ENCODE measurements at places on chromosomes 1 and 21.

DNA sequence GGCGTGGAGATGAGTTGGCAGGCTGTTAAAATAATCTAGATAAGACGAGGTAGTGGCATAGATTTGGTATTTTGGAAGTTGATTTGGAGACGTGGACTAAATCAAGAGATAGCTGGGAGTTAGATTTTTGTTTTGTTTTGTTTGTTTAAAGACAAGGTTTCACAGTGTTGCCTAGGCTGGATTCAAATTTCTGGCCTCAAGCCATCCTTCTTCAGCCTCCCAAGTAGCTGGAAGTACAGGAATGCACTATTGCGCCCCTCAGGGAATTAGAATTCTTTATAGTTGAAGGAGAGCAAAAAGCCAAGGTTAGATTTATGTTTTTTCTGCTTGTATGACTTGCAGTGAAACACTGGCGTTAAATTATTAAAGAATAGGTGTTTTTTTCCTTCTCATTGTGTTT is 22.3 kb upstream of the SNRPE start:
- DNase-seq = no peak

DNA sequence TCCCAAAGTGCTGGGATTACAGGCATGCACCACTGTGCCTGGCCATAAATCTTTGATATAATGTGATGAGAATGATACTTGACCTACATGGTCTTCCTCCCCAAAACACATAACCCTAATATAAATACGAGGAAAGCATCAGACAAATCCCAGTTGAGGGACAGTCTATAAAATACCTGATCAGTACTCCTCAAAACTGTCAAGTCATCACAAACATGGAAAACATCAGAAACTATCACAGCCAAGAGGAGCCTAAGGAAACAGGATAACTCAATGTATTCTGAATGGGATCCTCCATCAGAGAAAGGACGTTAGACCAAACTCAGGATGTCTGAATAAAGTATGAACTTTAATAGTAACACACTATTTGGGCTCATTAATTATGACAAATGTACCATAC is 172.4 kb downstream of the NTPCR start:
- no peak for DNase-seq

DNA sequence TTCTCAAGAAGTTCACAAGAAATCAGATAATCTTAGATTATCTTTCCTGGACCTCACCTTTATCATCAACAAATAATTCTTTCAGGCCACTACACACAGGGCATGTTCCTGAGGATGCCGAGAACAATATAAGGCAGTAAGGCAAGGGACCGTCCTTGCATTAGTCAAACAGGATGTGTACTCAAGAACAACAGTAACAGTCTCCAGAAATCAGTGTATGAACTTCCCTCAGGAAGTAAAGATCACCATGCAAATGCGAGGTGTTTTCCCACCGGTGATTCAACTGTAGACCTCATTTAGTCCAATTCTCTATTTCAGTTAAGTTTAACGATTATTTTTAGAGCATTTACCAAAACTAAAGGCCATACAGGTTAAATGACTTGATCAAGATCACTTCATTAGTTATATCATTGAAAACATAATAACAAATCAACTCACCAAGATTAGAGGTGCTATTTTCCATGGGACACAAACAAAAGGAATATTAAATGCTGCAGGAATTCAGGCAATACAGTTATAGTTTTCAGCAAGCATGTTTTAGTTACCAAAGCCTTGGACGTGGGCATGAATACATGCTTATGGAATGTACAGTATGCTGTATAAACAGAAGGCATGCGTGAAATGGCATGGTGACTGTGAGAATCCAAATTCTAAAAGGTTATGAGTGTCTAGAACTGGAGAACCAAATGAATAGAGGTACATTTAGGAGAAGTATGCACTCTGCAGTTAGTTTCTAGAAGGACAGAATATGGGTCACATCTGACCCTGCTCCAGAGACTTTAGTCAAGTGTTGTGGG is 145.2 kb downstream of the TNR start:
- no peak for DNase-seq

DNA sequence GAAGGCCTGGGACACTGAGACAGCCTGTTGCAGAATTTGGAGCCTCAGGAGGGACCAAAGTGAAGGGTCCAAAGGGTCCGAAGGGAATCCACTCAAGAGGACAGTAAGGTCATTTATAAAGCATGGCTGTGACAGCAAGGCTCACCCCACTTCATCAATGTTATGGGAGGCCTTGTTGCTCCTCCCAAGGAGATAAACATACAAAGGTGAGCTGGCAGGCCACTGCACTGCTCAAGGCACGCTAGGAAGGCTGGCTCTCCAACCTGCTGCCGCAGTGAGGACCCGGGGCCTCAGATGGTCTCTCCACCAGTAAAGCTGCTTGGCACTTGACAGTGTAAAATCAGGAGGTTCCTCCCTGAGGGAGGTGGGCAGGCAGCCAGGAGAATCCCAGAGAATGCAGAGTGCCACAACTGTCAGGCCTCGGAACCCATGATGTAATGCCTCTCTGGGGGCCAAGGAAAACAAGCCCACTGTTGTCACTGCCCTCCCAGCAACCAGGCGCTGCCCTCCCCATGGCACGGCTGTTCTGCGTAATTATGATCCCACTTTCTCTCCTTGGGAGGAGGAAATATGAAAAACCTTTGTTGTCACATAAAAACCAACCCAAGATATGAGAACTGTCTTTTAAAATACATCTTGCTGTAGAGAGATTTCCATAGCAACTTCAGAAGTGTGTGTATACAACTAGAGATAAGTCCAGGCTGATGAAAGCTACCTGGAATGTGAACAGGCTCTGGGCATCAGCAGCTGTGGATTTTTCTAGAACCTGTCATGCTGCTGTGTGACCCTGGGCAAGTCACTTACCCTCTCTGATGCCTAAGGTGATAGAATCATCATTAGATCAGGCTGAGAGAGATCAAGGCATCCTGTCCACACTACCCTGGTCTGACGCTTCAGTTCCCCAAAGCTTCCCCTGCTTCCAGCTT is 102.5 kb downstream of the KCNN3 start:
- no peak for DNase-seq

- DNase-seq = no peak
These were observed 40.2 kb downstream of the HIVEP3 start for GRCh38 chr1:41878495-41878894.

GRCh38 chr21:45266518-45267389 is 20.9 kb downstream of the POFUT2 start:
- DNase-seq = no peak

DNA sequence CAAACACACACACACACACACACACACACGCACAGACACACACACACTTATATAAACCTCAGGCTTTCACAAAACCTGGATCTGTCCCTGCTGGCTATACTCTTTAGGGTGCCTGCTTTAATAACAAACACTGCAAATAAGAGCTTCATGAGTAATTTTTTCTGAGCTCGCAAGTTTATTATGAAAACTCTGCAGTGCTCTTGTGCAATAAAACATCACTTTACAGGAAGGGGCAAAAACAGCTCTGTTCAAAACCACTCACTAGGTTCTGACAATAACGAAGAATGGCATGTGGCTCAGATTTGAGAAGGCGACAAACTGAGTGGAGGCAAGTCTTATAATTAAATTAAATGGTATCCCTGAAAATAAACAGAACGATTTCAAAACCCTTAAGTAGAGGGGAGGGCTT is 42.6 kb upstream of the CTPS1 start:
- DNase-seq = no peak

- peak; percentile 84 for DNase-seq
These were observed 13.5 kb downstream of the ESPN start for GRCh38 chr1:6438047-6438525.

DNA sequence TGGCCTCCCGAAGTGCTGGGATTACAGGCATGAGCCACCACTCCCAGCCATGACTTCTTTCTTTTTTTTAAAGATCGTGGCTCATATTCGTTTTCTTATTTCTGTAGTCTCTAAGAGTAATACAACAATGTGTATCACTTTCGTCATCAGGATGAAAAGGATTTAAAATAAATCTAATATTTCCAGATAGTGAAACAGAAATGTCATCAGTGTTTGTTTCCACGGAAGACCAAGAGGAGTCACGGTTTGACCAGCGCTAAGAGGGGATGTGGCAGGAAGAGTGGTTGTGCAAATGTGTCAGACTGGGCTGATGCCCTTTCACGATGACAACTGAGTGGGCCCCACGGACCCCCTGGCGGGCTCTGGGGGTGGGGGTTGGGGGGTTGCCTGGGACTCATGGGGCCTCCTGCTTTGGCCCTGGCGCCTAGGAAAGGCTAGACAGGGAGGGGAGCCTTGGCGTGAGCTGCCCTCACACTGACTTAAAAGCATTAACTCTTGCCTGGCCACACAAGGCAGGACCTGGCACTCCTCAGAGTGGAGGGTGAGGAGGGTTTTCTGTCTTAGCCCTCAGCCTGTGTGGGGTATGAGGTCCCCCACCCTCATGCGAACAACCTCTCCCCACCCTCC is 8.4 kb downstream of the SOX13 start:
- no peak for DNase-seq

GRCh38 chr1:223747838-223748335 is 35.5 kb downstream of the CAPN2 start:
- no peak for DNase-seq

GRCh38 chr1:19349999-19350398 is 37.9 kb downstream of the SLC66A1 start:
- DNase-seq = no peak

DNA sequence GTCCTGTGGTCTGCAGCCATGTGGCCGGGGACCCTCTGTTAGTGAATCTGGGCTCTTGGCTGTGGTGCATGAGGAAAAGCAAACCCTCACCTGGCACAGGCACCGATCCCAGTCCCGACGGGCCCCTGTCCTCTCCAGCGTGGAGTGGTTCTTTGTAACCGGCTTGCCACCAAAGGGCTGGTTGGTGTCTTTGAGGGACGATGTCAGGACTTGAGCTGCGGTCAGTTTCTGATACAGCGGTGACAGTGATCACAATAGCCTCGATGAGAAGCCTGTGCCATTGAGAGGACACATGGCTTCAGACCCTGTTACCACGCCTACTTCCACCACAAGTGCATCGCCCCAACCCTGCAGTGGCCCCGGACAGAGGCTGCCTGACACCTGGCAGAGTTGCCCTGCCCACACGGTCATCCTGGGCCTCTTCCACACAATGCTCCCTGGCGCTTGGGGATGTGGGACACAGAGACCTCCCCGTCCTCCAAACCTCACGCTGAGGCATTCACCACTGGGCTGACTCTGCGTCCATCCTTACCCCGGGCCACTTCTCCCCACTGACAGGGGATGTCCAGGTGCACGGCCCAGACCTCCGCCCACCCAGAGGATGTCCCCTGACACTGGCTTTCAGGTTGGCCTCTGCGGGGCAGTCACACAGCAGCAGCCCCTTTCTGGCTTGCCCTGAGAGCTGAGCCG is 18.8 kb upstream of the ACTRT2 start:
- no peak for DNase-seq

DNA sequence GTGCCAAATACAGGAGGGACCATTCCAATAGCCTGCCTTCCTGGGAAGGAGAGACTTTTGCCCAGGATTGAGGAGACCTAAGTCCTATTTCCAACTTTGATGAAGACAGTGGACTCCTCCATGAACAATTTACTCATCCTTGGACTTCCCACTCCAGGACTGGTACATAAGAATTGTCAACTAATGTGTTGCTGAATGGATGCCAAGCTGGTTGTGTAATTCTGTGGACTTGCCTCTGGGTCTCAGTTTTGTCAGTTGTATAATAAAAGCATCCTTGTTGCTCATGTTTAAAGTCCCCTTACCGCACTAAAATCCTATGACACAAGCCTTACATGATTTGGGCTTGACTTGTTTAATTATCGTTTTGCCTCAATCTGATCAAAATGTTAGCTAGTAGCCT is 13.2 kb upstream of the ZP4 start:
- DNase-seq = no peak

- no peak for DNase-seq
These were observed 65.8 kb downstream of the LYPLAL1 start for GRCh38 chr1:219239518-219239917.

DNA sequence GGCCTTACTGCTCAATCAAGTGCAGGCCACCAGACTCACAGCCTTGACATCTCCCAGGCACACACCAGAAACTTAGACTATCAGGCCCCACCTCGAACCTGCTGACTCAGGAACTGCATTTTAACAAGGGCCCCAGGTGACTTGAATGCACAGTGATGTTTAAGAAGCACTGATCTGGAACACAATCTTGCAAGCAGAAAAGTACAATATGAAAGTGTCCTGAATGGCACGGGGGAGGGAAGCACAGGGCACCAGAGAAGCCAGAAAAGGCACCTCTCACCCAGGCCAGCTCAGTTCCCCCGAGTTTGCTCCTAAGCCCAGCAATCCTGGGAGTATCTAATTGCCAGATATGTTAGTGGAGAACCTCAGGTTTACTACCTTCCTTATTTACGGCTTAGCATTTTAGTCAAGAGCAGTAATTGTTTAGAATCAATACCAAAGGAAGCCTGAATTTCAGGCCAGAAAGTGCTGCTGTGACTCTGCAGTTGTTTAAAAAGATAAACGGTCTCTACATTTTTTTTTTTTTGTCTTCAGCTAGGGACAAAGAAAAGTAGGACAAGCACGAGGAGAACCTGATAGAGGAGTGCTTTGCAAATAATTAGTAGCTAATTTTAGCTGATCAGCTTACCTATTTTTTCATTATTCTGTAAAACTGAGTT is 50.9 kb upstream of the CDC42BPA start:
- no peak for DNase-seq

DNA sequence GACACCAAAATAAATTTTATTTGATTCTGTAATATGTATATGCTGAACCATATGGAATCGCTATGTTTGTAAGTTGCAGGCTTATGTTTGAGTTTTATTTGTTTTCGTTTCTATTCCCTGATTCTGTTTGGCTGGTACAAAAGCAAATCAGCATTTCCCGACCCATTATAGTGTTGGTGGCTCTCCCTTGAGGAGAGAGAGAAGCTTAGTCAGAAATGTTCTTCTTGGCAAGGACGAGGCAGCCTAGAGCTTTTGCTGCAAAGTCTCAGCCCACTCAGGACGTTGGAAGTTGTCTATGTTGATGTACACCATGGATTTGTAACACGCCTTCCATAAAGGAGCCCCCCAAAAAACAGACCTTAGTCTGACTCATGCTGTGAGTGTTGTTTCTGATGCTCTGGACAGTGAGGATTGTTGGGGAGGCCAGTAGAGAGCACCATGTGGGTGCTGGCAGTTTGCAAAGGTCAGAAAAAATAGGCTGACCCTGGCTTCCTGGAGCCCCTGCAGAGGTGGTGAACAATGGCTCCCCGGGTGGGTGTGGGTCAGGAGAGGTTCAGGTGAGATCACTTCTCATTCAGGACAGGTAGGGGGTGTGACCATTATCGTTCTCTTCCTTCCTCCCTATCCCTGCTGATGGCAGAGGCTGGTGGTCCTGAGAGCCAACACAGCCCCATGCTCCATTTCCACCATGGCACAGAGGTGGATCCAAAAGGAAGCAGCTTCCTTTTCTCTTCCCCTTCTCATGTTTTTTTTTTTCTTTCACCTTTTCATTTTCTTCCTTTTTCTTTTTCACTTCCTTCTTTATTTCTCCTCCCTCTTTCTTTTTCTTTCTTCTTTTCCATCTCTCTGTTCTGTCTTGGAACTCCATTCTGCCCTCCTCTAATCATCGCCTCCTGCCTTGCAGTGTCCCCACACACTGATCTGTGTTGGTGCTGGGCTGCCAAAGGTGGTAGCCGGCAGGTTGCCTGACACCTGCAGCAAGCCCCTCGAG is 84.4 kb upstream of the CNTN2 start:
- DNase-seq = no peak

GRCh38 chr1:179760521-179760920 is 17.4 kb downstream of the FAM163A start:
- no peak for DNase-seq

- no peak for DNase-seq
These were observed 82.6 kb downstream of the C1orf21 start for GRCh38 chr1:184469396-184469795.

Measured in GM12892 (cell line).